PC-3 (cell line): ENCODE measurements at places on chromosomes 1 and 21.

DNA sequence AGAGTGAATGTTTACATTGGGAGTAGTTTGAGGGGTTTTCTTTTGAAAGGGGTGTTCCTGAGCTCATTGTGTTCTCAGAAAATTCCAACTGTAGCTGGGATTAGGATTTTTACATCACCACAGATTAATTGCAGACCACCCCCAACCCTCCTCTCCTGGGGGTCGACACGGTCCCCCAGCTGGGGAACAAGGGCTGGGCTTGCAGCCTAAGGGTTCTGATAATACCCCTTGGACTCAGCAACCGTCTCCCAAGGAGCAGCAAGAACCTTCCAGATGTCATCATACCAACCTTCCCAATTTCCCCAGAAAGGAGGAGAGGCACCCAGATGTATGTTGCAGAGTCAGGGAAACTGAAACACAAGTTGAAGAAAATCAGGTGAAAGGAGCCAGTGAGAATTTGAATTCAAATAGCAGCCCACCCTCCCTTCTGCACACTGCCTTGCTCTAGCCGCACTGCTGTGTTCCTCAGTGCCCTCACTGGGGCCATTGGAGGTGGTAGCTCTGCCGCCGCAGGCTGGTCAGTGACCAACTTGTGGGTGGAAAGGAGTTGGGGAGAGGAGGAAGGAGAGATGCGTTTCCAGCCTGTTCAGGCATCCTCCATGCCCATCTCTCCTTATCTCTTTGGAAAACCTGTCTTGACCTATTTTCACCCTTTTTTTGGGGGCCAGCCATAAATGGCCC is 14.7 kb upstream of the IGFN1 start:
- DNase-seq, result no peak

GRCh38 chr1:74375376-74375775 is 137.0 kb downstream of the LRRC53 start:
- no peak for DNase-seq

GRCh38 chr1:58045094-58045705 is 501.3 kb downstream of the OMA1 start:
- no peak for DNase-seq

GRCh38 chr1:24714859-24715520 is 30.3 kb upstream of the CLIC4 start:
- DNase-seq, result no peak

GRCh38 chr1:214538496-214538895 is 12.9 kb downstream of the PTPN14 start:
- DNase-seq, result no peak
